ENCODE measurements at places on chromosomes 3 and 15. TPM values are rescaled to one million over a fixed set of nuclear protein-coding genes. Genes with fewer than 3 reads are reported as not detected.

RGMA gene
- 0.56 TPM for total RNA-seq

SHC4 gene
- 0.74 TPM for total RNA-seq

CCDC9B gene
- total RNA-seq = 25.1 TPM

CACNA2D3 gene
- 0.09 TPM for total RNA-seq

SLC51B gene
- 16.8 TPM for total RNA-seq

ZBBX gene
- not detected for total RNA-seq

PRTG gene
- 10.5 TPM for total RNA-seq

SUCNR1 gene
- total RNA-seq = 0.16 TPM

XRN1 gene
- total RNA-seq = 4.5 TPM

RTP1 gene
- total RNA-seq = not detected

DISP2 gene
- 1.0 TPM for total RNA-seq

ILDR1 gene
- not detected for total RNA-seq

ARPIN gene
- 14.3 TPM for total RNA-seq

STRIT1 gene
- total RNA-seq = not detected

MORF4L1 gene
- total RNA-seq = 371 TPM

CLDN16 gene
- total RNA-seq = not detected

ZNF662 gene
- total RNA-seq = not detected

SOX14 gene
- not detected for total RNA-seq

PDZRN3 gene
- not detected for total RNA-seq

TGFBR2 gene
- 53.4 TPM for total RNA-seq

ATG3 gene
- total RNA-seq = 47.1 TPM

SLC22A14 gene
- total RNA-seq = 0.07 TPM

TM4SF4 gene
- total RNA-seq = 25.7 TPM

RBM5 gene
- total RNA-seq = 37.3 TPM

LARP6 gene
- 50.6 TPM for total RNA-seq

DOCK3 gene
- 0.44 TPM for total RNA-seq

SACM1L gene
- total RNA-seq = 15.5 TPM

CAND2 gene
- 0.41 TPM for total RNA-seq

GPR171 gene
- total RNA-seq = not detected

RAD18 gene
- total RNA-seq = 15.6 TPM

SEMA5B gene
- 0.33 TPM for total RNA-seq

FES gene
- 0.43 TPM for total RNA-seq

CISH gene
- total RNA-seq = 0.57 TPM

THAP10 gene
- 4.8 TPM for total RNA-seq

All from A549 treated with Mapracorat at 1 μM for 4 hours (cell line).